Neural cell (in vitro differentiated cells): ENCODE measurements at places on chromosomes 5 and 9. TPM values are rescaled to one million over a fixed set of nuclear protein-coding genes. Genes with fewer than 3 reads are reported as not detected.

APBA1 gene
- polyA plus RNA-seq, result 10.9 and 13.4 TPM in 2 replicates

BRD9 gene
- 50.4 and 51.3 TPM in 2 replicates for polyA plus RNA-seq

WDR41 gene
- 87.6 and 95.4 TPM in 2 replicates for polyA plus RNA-seq

EDIL3 gene
- 6.1 and 7.4 TPM in 2 replicates for polyA plus RNA-seq

IDNK gene
- polyA plus RNA-seq, result 4.1 and 7.5 TPM in 2 replicates

NRARP gene
- polyA plus RNA-seq, result 1.4 and 2.3 TPM in 2 replicates

SMIM32 gene
- polyA plus RNA-seq, result 3.6 and 4.9 TPM in 2 replicates

ANKDD1B gene
- 0.37 TPM in 1 of 2 replicates, not detected in the other for polyA plus RNA-seq

CCDC180 gene
- 5.7 and 5.8 TPM in 2 replicates for polyA plus RNA-seq

SCGB3A2 gene
- polyA plus RNA-seq, result not detected in 2 replicates

MYO10 gene
- polyA plus RNA-seq, result 3.1 and 3.2 TPM in 2 replicates

IFNA21 gene
- polyA plus RNA-seq, result not detected in 2 replicates

KCNV2 gene
- not detected in 2 replicates for polyA plus RNA-seq

ANKRD31 gene
- 0.48 and 0.62 TPM in 2 replicates for polyA plus RNA-seq

PCDHB1 gene
- polyA plus RNA-seq, result 0.10 TPM in 1 of 2 replicates, not detected in the other

PAEP gene
- polyA plus RNA-seq, result not detected in 2 replicates

LCN10 gene
- polyA plus RNA-seq, result not detected in 2 replicates

KCNN2 gene
- 1.0 and 1.6 TPM in 2 replicates for polyA plus RNA-seq

STXBP1 gene
- polyA plus RNA-seq, result 42.5 and 66.2 TPM in 2 replicates

CCDC112 gene
- polyA plus RNA-seq, result 66.2 and 76.7 TPM in 2 replicates

HARS1 gene
- 76.3 and 80.2 TPM in 2 replicates for polyA plus RNA-seq

RNF183 gene
- not detected in 2 replicates for polyA plus RNA-seq

DNAJC21 gene
- polyA plus RNA-seq, result 14.9 and 17.0 TPM in 2 replicates

STK32A gene
- 22.4 and 23.1 TPM in 2 replicates for polyA plus RNA-seq

SHISAL2B gene
- not detected in 2 replicates for polyA plus RNA-seq

CNTNAP3 gene
- polyA plus RNA-seq, result 5.4 and 7.6 TPM in 2 replicates

PIK3R1 gene
- polyA plus RNA-seq, result 38.0 and 41.9 TPM in 2 replicates

SLC6A19 gene
- polyA plus RNA-seq, result not detected in 2 replicates

BNIP1 gene
- 23.3 and 26.2 TPM in 2 replicates for polyA plus RNA-seq

WNT8A gene
- polyA plus RNA-seq, result 0.26 and 0.60 TPM in 2 replicates

GGTA1 gene
- polyA plus RNA-seq, result not detected in 2 replicates

EIF4EBP3 gene
- polyA plus RNA-seq, result 1.0 TPM in 1 of 2 replicates, not detected in the other

C6 gene
- 1.1 and 2.6 TPM in 2 replicates for polyA plus RNA-seq

TAS2R1 gene
- 0.41 TPM in 1 of 2 replicates, not detected in the other for polyA plus RNA-seq
